ENCODE measurements at places on chromosomes 6 and 20.

GRCh38 chr20:6480328-6481200, 286.9 kb upstream of the BMP2 start:
- DNase-seq, result no peak

GRCh38 chr6:14459315-14459714, 341.7 kb downstream of the CD83 start:
- no peak for DNase-seq

GRCh38 chr6:52596371-52597028, 19.6 kb upstream of the TRAM2 start:
- no peak for DNase-seq

DNA sequence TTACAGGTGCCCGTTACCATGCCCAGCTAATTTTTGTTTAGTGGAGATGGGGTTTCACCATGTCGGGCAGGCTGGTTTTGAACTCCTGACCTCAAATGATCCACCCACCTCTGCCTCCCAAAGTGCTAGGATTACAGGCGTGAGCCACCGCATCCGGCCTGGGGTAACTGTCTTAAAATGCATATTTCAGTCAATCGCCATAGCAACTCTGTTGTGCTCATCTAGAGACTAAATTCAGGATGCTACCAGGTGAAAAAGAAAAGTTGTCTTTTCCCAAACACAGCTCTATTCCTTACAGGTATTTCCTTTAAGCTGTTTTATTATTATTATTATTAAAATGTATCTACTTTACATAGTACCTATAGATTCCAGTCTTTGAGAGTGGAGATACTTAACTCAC, 66.6 kb downstream of the RNF182 start:
- no peak for DNase-seq

- DNase-seq, result no peak
Observed at GRCh38 chr20:16445482-16445881, 127.8 kb downstream of the KIF16B start.

DNA sequence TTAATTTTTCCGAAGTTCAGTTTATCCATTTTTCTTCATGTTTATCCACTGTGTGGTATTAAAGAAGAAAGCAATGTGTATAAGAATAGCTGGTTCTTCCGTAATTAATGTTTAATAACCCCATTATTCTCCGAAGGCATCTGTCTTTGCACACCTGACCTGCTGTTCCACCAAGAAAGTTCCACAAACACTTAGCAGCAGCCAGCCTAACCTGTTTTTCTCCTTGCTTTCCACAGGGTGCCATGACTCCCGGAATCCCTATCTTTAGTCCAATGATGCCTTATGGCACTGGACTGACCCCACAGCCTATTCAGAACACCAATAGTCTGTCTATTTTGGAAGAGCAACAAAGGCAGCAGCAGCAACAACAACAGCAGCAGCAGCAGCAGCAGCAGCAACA, 7.4 kb downstream of the TBP start:
- no peak for DNase-seq

DNA sequence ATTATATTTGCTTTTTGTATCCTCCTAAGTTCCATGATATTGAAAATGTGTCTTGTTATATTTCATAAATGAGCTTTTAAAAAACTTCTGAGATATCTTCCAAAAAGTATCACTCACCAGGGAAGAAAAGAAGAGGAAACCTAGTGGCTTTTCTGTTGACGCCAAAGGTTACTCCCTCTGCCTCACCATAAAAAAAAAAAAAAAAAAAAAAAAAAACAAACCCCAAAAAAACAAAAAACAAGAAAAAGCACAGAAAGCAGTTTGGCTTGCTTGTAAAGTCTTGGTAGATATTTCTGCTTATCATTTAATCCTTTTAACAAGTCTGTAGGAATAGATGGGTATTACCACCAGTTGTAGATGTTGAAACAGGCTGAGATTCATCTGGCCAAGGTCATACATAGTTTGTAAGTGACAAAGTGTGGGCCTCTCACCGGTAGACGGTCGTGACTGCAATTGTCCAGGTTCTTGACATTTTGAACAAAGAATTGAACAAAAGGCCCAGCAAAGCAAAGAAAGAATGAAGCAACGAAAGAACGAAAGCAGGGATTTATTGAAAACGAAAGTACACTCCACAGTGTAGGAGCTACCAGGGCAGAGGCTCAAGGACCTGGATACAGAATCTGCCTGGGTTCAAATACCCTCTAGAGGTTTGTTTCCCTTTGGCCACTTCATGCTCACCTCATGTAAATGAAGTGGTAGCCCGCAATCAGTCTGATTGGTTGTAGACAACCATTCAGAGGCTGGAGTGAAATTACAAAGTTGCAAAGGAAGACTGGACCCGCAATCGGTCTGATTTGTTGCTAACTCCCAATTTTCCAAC, 11.6 kb upstream of the ELOVL5 start:
- DNase-seq, result no peak

DNA sequence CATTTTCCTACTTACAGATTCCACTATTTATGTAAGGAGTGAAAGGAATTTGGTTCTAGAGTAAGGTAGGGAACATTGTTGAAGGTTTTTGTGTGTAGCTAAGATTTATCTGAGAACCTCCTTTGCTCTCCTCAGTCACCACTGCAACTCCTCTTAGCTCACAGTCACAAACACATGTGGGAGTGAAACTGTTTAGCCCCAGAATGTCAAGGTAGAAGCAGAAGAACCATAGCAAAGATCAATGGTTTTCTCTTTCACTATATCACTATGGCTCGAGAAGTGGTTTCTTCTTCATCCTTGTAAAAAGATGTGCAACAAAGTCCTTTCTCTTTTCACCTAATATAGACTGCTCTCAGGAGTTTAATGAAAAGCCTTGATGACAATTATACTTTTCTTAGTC, 6.5 kb upstream of the DEFB112 start:
- DNase-seq, result no peak

- DNase-seq, result peak; percentile 73
Observed at GRCh38 chr6:157989541-157990289, 8.1 kb downstream of the SYNJ2 start.

DNA sequence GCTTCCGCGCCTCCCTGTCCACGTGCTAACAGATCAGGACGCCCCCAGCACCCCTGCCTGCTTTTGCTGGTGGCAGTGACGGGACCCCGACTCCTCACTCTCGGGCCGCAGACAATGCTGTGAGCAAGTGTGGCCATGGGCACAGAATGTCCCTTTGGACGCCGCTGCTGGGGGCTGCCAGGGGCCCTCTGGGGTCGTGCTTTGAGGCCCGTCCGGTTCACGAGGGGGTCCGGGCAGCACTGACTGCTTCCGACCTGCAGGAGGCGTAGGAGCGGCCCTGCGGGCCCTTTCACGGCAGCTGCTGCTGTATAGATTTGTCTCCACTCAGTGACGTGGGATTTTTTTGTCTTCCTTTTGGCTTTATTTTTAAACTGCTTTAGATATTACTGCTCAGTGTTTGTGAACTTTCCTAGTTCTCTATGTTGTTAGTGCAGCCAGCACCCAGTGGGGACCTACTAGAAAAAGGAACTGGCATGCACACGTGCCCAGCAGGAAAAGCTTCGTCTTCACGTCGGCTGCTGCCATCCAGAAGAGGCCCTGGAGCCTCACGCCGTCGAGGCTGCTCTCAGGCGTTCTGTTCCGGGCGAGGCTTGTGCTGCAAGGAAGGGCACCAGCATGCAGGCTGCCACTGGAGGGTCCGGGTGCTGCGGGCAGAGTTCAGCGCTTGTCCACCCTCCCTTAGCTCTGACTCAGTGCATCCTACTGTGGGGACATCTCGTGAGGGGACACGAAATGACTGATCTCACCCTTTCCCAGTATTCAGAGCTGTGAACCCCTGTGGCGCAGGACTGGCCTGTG, 21.7 kb downstream of the UCKL1 start:
- no peak for DNase-seq

DNA sequence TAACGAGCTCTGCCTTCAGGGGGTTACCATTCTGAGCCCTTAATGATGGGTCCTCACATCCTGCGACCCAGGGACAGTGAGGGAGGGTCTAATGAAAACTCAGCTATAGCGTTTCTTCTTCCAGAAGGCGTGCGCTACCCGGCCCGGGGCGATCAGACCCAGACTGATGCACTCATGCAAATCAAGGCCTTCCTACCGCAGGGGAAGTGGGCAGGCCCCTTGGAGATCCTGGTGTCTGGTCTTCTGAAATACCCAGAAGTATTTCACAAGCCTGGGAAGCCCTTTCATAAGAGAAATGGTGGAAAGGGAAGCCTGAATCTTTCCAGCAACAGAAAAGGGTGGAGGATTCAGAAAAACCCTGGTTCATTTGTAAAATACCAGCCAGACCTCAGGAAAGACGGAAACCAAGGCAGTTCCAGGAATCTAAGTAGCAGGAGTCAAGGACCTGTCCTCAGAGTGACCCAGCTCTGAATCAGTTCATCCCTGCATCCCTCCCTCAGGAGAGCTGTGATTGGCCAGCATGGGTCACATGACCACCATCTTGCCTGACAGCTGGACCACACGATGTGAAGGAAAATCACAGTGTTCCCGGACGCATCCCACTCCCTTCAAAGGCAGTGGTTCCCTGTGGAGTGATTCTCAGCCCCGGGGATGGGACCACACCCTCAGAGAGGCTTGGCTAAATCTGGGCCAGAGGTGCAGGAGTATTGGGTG, 12.7 kb downstream of the BFSP1 start:
- DNase-seq, result no peak

DNA sequence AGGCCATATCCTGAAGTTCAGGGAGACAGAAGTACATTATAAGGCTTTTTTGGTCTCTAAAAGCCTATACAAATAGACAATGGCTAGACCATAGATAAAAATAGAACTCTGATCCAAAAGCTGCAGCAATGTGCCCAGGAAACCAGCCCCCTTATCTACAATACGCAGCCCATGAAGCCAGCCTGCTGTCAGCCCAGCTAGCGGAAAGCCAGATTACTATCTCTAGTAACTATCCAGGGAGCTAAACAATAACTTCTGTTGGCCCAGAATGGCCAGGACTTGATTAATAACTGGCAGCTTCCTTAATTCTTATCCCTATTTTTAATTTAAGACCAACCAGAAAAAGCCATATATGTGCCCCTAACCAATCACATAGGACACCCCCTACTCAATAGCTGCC, 160.4 kb upstream of the SMLR1 start:
- DNase-seq, result no peak

- no peak for DNase-seq
Observed at GRCh38 chr6:47146431-47147174, 104.5 kb upstream of the ADGRF1 start.

- DNase-seq, result no peak
Observed at GRCh38 chr20:19888269-19888671, 128.9 kb upstream of the NAA20 start.

GRCh38 chr20:17832236-17832915, 132.6 kb downstream of the BANF2 start:
- no peak for DNase-seq

GRCh38 chr6:134431421-134431859, 113.5 kb upstream of the SGK1 start:
- no peak for DNase-seq

DNA sequence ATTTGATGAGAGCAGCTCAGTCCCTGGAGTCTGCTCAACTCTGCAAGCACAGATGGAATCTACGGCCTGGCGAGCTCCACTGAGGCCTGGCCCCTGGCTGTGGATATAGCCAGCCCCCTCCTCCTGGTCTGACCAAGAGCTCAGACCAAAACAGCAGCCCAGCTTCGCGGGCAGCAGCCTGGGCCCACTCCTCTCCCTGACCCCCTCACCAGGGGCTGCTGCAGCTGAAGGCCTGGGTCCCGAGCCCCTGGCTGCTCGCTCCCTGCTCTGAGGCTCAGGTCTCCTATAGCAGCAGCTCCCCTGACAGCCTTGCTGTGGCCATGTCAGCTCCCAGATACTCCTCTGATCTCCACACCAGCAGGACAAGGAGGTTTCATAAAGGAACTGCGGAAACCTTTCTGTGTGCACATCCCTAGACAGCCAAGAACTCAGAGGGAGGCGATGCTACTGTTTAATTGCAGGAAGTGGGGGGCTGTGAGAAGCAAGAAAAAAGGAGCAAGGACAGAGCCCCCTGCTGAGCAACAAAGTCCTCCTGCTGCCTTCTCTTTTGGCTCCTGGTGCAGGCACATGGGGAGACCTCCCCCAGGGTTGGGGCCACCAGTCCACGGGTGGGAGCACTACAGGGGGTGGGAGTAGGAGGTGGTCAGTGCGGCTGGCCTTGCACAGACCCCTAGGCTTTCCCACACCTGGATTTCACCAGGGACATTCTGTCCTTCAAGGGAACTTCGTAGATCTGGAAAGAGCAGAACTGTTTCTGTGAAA, 38.7 kb upstream of the CST5 start:
- no peak for DNase-seq

GRCh38 chr20:51902933-51903332, 100.6 kb upstream of the SALL4 start:
- peak; percentile 38 for DNase-seq

DNA sequence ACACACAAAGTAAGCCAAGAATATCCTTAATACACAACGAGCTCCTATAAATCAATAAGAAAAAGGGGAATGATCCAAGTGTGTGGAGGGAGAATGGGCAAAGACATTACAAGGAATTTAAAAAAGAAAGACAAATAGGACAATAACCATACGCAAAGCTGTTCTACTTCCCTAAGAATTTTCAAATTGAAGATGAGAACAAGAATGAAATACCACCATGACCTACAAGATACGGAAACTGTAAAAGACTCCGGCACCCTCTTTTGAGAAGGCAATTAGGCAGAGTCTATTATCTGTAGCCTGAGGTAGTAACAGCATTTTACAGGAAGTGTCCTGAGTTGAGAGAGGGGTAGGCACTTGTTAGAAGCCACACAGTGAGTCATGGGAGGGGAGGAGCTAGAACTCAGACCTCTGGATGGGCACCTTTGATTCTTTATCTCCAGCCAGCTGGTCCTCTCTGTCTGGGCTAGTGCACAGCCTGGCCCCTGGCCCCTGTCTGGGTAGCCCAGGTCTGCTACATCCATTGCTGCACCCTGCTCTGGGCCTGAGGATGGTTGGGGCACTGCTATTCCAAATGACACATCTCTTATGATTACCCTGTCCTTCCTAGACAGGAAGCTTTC, 15.3 kb downstream of the RSPO4 start:
- DNase-seq, result no peak

DNA sequence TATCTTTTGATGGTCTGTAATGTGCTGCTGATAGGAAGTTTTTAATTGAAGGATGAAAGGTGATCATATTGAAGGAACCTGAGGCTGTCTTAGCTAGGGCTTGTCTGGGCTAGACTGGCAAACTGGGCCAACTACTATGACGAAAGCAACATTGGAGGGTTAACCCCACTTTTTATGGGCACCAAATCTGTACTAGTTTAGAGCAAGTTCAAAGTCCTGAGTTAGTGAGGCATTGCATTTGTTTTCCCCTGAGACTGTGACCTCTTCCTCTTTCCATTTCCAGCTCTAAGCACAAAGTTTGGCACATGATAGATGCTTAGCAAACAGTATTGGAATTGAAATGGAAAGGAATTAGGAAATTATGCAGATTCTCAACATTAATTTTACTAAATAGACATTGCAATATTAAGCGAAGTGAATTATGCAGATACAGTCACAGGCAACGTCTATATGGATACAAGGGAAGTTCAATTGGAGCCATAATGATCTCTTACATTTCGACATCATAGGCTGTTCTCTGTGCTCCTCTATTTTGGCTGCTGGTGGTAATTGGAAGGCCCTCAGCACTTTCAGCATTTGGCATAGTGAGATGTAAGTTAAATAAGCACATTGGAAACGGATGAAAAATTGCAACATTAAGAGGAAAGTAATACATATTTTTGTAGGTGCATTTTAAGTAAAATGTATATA, 22.2 kb downstream of the CEP57L1 start:
- DNase-seq, result no peak

GRCh38 chr6:54291146-54291545, 17.1 kb upstream of the TINAG start:
- no peak for DNase-seq

Measured in left hindlimb (tissue), 1 donor.